ENCODE measurements at places on chromosomes 2 and 18.

DNA sequence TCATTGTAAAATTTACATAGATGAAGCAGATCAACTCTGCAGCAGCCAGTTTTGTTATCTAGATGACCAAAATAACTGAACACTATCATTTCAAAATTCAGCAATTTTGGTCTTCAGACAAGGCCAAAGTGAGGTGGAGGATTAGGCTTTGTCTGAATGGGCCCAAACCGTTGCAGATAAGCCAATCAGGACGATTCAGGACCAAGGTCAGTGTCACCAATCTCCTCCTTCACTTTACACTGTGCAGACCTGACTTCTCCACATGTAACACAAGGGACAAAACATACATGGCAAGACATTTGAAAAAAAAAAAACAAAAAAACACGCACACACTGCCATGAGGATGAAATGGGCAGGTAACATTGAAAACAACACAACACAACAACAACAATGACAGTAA lies 211.2 kb downstream of the NAPG start:
- DNase-seq, result no peak

DNA sequence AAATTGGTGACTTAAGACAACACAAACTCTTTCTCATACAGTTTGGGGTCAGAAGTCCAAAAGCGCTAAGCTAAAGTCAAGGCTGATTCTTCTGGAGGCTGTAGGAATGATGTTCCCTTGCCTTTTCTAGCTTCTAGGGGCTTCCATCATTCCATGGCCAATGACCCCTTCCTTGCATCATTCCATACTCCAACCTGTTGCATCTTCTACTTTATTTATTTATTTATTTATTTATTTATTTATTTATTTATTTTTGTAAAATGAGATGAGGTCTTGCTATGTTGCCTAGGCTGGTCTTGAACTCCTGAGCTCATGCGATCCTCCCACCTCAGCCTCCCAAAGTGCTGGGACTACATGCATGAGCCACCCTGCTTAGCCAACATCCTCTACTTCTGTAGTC lies 44.7 kb upstream of the C1D start:
- DNase-seq, result no peak

DNA sequence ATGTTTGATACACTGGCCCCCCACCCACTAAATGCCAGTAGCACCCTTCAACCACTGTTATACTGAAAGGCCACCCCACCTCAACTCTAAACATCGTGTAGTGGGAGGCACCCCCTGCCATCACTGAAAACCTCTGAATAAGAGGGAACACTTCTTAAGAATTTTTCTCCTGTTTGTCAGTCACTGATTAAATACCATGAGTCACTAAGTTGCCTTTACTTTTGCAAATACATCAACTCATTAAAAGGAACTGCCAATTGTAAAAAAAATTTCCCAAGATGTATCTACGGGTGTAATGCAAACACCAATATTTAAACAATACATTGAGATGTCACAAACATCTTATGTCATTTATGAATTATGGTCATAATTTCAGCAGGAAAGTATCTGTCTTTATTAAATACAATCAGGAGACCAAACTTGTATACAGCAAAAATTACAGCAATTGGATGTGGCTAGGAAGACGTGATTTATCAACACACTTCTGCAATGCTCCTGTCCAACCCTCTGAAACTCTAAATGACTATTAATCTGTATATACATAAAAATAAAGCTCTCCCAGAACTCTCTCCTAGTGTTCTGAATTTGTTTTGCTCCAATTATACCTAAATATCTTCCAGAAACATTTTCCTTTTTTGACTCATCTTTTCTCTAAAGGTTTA lies 144.1 kb upstream of the STK17B start:
- DNase-seq, result no peak

- no peak for DNase-seq
These were observed 1.8 kb downstream of the SCN9A start for GRCh38 chr2:166373951-166374350.

- no peak for DNase-seq
These were observed 24.8 kb upstream of the PTMA start for GRCh38 chr2:231683292-231684235.

GRCh38 chr2:168968342-168968741 lies 62.8 kb downstream of the ABCB11 start:
- no peak for DNase-seq

DNA sequence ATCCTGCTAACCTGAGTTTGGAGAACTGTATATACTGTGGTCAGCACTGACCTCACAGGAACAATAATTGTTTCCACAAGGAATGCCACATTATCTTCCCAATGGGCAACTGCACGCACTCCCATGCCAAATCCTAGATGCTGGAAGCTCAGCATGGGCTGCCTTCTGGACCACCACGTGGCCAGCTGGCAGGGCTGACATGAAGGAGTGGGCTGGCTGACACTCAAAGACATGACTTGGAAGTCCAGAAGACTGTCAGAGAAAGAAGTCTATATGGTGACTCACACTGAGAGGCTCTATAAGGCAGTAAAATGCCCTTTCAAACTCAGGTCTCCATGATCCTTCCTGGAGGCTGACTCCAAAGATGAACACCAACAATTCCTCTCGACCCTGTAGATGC lies 98.4 kb upstream of the RNF152 start:
- DNase-seq, result no peak

DNA sequence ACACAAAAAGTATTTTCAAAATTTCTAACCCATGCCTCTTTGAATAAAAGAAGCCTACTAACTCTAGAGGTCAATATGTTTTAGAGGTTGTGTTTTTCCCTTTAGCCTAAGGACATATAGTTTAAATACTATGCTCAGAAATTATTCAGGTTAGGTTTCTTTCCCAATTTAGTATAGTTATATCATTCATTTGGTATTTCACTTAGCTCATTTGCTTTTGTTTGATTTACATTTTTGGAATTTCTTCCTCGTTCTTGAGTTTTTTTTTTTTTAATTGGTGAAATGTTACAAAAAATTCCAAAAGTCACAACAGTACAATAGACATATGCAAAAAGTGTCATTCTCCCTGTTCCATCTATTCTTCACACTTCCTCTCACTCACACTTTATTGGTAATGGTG lies 371.3 kb upstream of the TNP1 start:
- DNase-seq, result no peak

DNA sequence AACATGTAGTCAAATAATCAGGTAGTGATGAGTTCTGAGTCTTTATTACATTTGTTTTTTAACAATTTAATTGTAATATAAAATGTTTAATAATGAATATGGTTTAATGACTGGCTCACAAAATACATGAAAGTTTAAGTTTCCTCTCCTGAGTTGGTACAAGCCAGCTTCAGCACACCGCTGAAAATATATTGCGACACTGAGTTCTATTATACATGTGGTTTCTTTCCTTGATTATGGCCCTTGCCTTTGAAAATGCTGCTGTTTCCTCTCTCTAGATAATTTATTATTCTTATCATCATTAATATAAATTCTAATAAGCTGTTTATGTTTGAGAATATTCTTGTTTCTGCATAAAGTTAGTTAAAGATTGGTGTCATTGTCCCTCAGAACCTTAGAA lies 249.3 kb downstream of the PARD3B start:
- DNase-seq, result no peak

DNA sequence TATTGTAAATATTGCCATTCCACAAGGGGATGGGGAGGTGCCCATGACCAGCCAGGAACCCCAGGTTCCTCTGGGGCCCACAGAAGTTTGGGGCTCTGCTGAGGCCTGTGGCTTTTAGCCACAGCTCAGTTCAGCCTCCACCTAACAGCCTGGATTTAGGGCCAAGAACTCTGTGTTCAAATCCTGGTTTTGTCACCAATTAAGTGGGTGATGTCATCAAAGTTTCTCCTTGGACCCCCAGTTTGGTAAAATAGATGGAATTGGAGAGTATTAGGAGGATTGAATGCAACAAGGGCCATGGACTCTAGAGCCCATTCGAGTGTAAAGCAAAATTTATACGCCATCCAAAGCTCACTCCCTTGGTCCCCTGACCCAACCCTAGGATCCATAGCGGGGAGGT lies 3.2 kb upstream of the FEV start:
- DNase-seq, result no peak

GRCh38 chr2:154195644-154196195 lies 324.0 kb downstream of the GALNT13 start:
- no peak for DNase-seq

- no peak for DNase-seq
These were observed 993.1 kb downstream of the TSN start for GRCh38 chr2:122748552-122749011.

DNA sequence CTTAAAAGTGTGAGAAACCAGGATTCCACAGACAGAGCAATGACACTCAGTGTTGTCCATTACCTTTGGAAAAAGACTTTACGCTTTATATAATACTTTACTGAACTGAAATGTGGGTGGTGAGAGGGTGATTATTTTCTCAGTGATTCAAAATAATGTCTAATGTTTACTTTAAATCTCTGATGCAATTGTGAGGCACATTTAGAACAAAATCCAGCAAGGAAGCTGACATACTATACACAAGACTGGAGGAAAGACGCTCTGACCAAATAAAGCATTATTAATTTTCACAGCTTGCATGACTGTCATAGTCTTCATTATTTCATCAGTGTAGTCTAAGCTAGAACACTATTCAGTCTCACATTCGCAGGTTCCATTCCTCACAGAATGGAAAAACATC lies 34.1 kb upstream of the STAT1 start:
- no peak for DNase-seq

GRCh38 chr2:127455566-127456493 lies 37.6 kb downstream of the PROC start:
- no peak for DNase-seq

- DNase-seq, result no peak
These were observed 167.1 kb downstream of the PDE1A start for GRCh38 chr2:182259629-182260150.

DNA sequence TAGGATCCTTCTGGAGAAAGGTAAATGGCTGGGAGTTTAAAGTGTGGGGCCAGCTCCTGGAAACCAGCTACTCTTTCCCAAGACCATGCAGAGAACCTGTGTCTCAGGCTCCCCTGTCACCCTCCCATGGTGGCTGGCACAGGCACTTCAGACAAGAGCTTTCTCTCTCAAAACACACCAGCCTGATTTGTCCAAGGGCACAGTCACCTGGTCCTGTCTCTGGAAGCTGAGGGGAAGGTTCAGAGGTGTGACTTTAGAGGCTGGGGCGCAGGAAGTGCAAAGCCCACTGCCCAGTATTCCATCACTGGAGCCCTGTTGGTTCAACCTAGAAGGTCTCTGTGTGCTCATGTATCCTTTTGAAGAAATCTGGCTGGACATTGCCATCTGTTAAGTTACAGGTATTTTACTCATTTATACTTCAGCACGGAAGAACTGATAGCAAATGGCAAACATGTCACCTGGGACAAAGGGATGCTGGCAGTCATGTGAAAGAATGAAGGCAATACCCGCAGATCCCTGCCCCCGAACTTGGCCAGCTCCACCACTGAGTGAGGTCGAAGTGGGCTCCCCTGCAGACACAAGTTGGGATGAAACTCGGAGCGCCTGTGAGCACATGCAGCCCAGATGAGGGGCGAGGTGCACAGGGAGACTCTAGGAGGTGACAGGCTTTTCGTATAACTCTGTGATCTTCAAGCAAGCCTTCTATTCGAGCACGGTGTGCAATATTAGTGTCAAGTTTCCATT lies 96.9 kb upstream of the MGAT4A start:
- DNase-seq, result no peak

GRCh38 chr2:217361483-217361880 lies 501.6 kb upstream of the TNP1 start:
- DNase-seq, result no peak

DNA sequence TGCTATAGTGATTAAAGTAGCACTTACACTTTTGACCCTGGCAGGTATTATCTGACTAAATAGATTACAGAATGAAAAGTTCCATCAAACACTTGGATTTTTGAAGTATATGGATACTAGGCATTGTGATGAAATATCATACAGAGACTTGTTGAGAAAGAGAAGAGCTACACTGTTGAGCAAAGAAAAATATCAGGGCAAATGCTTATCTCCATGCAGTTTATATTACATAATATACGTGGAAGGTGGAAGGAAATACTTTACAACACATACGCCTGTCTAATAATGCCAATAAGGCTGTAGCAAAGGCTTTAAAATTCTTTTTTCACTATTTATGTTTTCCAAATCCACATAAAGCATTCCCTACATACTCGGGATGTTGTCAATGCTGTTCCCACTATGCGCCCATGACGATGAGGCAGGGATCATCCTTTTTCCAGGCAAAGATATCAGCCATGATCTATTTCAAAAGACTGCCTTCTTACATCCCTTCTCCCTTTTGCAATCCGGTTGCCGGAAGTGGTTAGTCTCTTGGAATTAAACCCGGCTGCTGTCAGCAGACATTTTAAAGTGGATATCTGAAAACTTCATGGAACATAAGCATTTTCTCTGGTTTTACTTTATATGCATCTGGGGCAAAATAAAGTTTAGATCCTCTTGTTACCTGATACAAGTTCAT lies 92.6 kb upstream of the ITGA4 start:
- DNase-seq, result no peak

- DNase-seq, result no peak
These were observed 53.2 kb downstream of the NYAP2 start for GRCh38 chr2:225452677-225453076.

- peak; percentile 7 for DNase-seq
These were observed 68.0 kb downstream of the KLHL29 start for GRCh38 chr2:23452853-23453420.

- DNase-seq, result no peak
These were observed 1237.1 kb downstream of the LRP1B start for GRCh38 chr2:140893685-140894084.

GRCh38 chr2:175036582-175037018 lies 31.4 kb upstream of the CHN1 start:
- no peak for DNase-seq

GRCh38 chr18:73666772-73667171 lies 480.9 kb downstream of the FBXO15 start:
- DNase-seq, result no peak

GRCh38 chr2:88038263-88039105 lies 17.1 kb downstream of the KRCC1 start:
- no peak for DNase-seq

DNA sequence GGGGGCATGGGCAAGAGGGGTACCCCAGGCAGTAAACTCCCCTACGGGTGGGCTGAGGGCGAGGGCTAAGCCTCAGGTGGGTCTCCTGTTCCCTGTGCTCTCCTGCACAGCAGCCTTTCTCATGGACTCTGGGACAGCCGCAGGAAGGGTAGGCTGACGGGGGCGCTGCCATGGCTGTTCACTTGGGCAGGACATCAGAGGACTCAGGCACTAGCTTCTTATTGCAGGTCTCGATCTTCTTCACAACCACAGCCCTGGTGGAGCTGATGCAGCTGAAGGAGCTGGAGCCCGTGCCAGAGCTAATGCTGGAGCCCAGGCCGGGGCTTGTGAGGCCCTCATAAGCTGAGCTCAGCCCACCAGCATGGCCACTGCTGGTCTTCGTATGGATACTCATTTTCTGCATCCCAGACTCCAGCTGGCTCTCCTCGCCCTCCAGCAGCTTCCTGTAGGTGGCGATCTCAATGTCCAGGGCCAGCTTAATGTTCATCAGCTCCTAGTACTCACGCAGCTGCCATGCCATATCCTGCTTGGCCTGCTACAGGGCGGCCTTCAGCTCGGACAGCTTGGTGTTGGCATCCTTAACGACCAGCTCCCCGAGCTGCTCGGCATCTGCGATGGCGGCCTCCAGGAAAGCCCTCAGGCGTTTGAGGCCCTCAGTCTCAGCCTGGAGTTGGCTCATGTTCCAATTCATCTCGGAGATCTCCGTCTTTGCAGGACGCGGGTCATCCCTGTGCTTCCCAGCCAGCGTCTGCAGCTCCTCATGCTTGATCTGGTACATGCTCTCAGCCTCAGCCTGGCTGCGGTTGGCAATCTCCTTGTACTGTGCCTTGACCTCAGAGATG lies 359.8 kb upstream of the SETBP1 start:
- no peak for DNase-seq

GRCh38 chr2:47512581-47513083 lies 109.7 kb downstream of the MSH2 start:
- DNase-seq, result no peak

Measured in activated CD4-positive, alpha-beta T cell treated with anti-CD3 and anti-CD28 coated beads for 4 hours (primary cell).